Activated T-helper 2 cell treated with anti-CD3 and anti-CD28 coated beads, Interferon-gamma antibody, Interleukin-2, Interleukin-4, amounts not matched to agents 10 μg/mL and 5 μg/mL and 100 μg/mL, durations not matched to agents 14 hours and 24 hours and 36 hours (primary cell): ENCODE measurements at places on chromosomes 1 and 21. TPM values are rescaled to one million over a fixed set of nuclear protein-coding genes. Genes with fewer than 3 reads are reported as not detected.

- DNase-seq: no peak
Measured at GRCh38 chr1:94379615-94380014, 38.6 kb upstream of the ABCD3 start.

- no peak for DNase-seq
Measured at GRCh38 chr1:224498574-224499170, 64.1 kb upstream of the WDR26 start.

- DNase-seq: no peak
Measured at GRCh38 chr21:15222707-15223106, 157.9 kb upstream of the NRIP1 start.

The SYT11 gene
- total RNA-seq: 22.3 and 23.3 TPM in 2 replicates

The DIO1 gene
- total RNA-seq: not detected in 2 replicates
